ENCODE measurements at places on chromosomes 4 and X. TPM values are rescaled to one million over a fixed set of nuclear protein-coding genes. Genes with fewer than 3 reads are reported as not detected.

- DNase-seq: no peak
- H3K27ac ChIP-seq: no peak overlapping the region
- H3K4me1 ChIP-seq: no peaks in the 10 kb centered on the region
- H3K27me3 ChIP-seq: no peaks in the 10 kb centered on the region
- H3K36me3 ChIP-seq: no peaks in the 10 kb centered on the region
- H3K4me3 ChIP-seq: no peak overlapping the region
Observed at GRCh38 chr4:93174598-93174997, 654.0 kb upstream of the ATOH1 start.

- H3K27ac ChIP-seq: peak overlapping the region; percentile 87
- no peaks in the 10 kb centered on the region for H3K27me3 ChIP-seq
- H3K4me3 ChIP-seq: no peak overlapping the region
- DNase-seq: peak; percentile 84
Observed at GRCh38 chr4:40309250-40309774, 25.8 kb upstream of the CHRNA9 start.

GRCh38 chrX:73447311-73447794, 500 bp downstream of the CDX4 start:
- H3K36me3 ChIP-seq: no peaks in the 10 kb centered on the region
- DNase-seq: no peak
- H3K27ac ChIP-seq: no peak overlapping the region
- H3K4me1 ChIP-seq: no peaks in the 10 kb centered on the region

- H3K27me3 ChIP-seq: peaks cover 6% of the 10 kb centered on the region
- no peak overlapping the region for H3K27ac ChIP-seq
- H3K4me1 ChIP-seq: no peaks in the 10 kb centered on the region
- no peak overlapping the region for H3K4me3 ChIP-seq
- DNase-seq: no peak
- H3K36me3 ChIP-seq: no peaks in the 10 kb centered on the region
Observed at GRCh38 chr4:71689822-71690221, 94.1 kb downstream of the GC start.

DNA sequence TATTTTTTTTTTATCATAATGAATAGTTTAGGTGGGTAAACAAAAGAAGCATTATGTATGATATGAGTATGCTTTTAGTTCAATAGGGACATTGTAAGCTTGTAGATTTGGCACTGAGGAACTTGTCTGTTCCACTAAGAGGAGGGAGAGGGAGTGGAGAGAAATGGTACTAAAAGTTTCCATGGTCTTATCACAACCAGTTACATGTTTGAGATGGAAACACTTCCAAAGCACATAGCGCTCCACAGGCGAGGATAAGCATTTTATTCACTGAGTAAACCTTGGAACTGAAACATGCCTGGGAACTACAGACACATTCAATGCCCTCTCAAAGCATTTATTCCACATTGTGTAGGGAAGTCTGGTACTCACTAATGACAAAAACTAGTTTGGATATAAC, 15.5 kb downstream of the MYOZ2 start:
- no peaks in the 10 kb centered on the region for H3K27me3 ChIP-seq
- H3K4me3 ChIP-seq: no peak overlapping the region
- H3K27ac ChIP-seq: no peak overlapping the region
- no peaks in the 10 kb centered on the region for H3K36me3 ChIP-seq

- peak; percentile 75 for DNase-seq
- H3K27ac ChIP-seq: peak overlapping the region; percentile 83
- peaks cover 13% of the 10 kb centered on the region for H3K36me3 ChIP-seq
Observed at GRCh38 chrX:153924149-153924861, 1.8 kb downstream of the ARHGAP4 start.

DNA sequence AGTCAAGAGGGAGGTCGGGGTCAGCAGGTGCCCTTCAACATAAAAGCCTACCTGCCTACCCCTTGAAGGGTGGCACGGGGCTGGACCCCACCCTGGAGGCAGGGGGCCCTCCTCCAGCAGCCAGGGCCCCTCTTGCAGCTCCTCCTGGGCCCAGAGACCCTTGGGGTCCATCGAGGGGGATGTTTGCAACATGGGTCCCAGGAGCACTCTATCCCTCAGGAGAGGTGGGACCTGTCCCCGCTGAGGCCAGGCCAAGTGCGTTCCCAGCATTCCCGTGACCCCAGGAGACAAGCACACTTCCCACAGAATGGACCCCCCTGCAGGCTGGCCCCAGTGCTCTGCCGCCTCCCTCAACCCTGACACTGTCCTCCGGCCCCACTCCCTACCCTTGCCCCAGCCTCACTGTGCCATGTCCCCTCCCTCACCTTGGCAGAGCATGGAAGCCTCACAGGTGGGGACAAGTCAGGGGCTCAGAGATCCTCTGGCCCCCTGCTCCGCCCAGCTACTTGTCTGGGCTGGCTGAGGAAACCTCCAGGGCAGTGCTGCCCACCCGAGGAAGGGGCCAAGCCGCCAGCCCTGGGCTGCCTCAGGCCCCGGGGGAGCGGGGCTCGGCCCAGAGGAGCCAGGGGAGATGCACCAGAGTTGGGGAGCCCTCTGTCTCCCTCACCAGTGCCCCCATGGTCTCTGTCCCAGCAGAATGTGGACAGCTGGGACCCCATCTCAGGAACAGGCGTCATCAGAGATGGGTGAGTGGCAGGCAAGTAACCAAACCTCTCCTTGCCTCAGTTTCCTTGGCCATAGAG, 2.2 kb downstream of the MXD4 start:
- H3K27ac ChIP-seq: no peak overlapping the region
- H3K27me3 ChIP-seq: no peaks in the 10 kb centered on the region
- peaks cover 39% of the 10 kb centered on the region for H3K4me1 ChIP-seq

DNA sequence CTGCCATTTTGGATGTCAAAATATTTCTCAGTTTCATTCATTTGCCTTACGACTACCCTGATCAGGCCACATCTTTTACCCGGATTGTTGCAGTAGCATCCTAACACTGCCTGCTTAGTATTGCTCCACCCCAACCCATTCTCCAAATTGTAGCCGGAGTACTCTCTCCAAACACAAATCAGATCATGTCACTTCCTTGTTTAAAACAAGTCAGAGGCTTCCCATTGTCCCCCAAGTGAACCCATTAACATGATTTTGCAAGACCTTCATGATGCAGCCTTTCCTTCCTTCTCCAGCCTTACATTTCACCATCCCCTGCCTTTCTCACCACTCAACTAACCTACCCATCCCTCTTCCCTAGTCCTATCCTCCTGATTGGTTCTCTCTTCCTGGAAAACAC, 53.1 kb downstream of the FANCB start:
- H3K4me3 ChIP-seq: no peak overlapping the region
- no peak overlapping the region for H3K27ac ChIP-seq
- H3K36me3 ChIP-seq: no peaks in the 10 kb centered on the region

DNA sequence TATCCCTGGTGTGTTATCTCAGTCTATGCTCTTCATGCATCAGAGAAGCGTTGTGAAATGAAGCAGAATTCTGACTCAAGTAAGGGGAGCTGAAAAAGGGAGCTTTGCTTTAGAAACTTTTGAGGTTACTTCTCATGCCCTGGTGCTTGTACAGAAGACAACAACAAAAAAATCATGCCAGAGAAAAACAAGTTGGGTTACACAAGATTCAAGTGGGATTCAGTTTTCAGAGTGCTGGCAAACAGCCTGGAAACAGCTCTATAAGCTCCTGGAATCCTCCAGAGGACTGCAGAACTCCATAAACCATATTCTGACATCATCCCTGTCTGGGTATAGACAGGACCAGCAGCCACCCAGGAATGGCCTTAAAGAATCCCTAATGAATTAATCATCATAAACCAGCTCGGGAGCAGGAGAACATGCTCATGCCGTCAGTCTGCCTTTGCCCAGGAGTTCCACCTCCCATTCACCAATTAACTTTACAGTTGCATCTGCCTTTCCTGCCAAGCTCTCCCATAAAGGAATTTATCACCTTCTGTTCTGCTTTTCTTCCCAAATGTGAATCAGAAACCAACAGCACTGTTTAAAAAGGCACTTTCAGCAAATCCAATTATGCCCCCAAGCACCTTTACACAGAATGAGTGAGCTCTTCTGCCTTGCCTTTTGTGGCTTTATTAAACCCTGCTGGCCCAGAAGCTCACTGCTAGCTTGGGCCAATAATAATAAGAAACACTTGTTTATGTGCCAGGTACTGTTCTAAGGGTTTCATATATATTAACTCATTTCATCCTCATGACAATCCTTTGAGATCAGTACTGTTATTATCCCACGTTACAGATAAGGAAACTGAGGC, 54.5 kb upstream of the FBXW7 start:
- no peak overlapping the region for H3K27ac ChIP-seq
- no peak overlapping the region for H3K4me3 ChIP-seq
- H3K36me3 ChIP-seq: no peaks in the 10 kb centered on the region
- H3K4me1 ChIP-seq: no peaks in the 10 kb centered on the region
- H3K27me3 ChIP-seq: peaks cover 3% of the 10 kb centered on the region

GRCh38 chr4:139599594-139600374, 43.8 kb upstream of the SETD7 start:
- DNase-seq: no peak
- H3K27me3 ChIP-seq: no peaks in the 10 kb centered on the region
- H3K36me3 ChIP-seq: no peaks in the 10 kb centered on the region

DNA sequence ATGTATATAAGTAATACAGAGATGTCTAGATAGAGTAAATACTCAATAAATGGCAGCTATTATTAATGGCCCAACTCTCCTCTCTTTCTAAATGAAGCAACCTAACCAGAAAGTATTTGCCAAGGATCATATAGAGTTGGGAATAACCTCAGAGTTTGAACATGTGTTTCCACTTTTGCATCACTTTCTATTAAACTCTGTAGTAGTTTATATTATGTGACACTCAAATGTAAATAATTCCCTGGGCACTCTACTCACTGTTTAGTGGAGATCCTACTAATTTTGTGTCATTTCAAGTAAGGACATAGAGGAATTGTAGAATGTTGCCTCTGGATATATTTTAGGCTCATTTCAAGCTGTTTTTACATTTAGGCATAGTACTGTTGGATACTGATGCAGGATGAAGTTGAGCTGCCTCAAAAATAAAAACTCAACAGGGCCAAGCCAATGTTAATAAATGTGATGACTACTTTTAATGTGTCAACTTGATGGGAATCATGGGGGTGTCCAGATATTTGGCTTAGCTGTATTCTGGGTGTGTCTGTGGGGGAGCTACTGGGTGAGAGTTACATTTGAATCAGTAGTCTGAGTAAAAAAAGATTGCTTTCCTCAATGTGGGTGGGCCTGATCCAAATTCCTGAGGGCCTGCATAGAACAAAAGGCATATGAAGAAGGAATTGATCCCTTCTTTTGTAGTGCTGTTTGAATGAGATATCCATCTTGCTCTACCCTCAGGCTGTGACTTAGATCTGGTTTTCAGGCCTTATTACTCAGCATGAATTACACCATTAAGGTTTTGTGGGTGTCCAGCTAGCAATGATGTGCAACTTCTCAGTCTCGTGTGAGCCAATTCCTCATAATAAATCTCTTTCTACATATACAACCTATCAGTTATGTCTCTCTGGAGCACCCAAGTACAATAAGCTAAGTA, 1368.2 kb downstream of the STIM2 start:
- no peaks in the 10 kb centered on the region for H3K27me3 ChIP-seq
- no peaks in the 10 kb centered on the region for H3K36me3 ChIP-seq
- H3K4me3 ChIP-seq: no peak overlapping the region
- no peaks in the 10 kb centered on the region for H3K4me1 ChIP-seq
- no peak for DNase-seq
- no peak overlapping the region for H3K27ac ChIP-seq

- H3K4me1 ChIP-seq: no peaks in the 10 kb centered on the region
- no peaks in the 10 kb centered on the region for H3K27me3 ChIP-seq
- no peak overlapping the region for H3K27ac ChIP-seq
- no peak for DNase-seq
- no peaks in the 10 kb centered on the region for H3K36me3 ChIP-seq
- H3K4me3 ChIP-seq: no peak overlapping the region
Observed at GRCh38 chrX:17967888-17968287, 106.8 kb upstream of the RAI2 start.

- no peaks in the 10 kb centered on the region for H3K36me3 ChIP-seq
- no peaks in the 10 kb centered on the region for H3K27me3 ChIP-seq
- no peak overlapping the region for H3K27ac ChIP-seq
- no peak for DNase-seq
- H3K4me1 ChIP-seq: no peaks in the 10 kb centered on the region
- H3K4me3 ChIP-seq: no peak overlapping the region
Observed at GRCh38 chr4:124915073-124915472, 202.5 kb upstream of the ANKRD50 start.

DNA sequence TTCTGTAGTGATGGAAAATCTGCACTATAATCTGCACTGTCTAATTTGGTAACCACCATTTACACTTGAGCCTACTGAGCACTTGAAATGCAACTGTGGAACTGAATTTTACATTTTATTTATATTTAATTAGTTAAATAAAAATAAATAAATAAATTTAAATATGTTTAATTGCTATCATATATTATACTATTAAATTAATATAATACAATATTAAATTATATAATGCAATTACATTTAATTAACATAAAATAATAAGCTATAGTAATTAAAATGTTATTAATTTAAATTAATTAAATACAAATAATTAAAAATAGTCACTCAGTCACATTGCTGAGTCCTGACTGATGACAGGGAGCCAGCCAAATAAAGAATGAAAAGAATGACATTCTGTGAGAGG, 170.2 kb upstream of the F9 start:
- no peaks in the 10 kb centered on the region for H3K4me1 ChIP-seq
- no peak overlapping the region for H3K27ac ChIP-seq
- H3K36me3 ChIP-seq: no peaks in the 10 kb centered on the region
- no peaks in the 10 kb centered on the region for H3K27me3 ChIP-seq
- H3K4me3 ChIP-seq: no peak overlapping the region
- no peak for DNase-seq

DNA sequence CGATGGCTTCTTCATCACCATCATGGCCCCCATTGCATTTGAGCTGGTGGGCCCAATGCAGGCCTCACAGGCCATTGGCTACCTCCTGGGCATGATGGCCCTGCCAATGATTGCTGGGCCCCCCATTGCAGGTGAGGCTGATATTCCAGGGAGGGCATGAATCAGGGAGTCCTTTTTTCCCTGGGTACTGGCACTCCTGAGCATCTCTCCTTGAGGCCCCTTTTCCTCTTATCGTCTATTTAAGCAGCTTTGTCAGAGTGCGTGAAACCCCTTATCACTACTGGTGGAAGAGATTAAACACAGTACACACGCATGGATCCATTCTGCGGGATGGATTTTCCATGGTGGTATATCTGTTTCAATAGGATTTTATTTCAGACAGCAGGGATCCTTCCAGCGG, 85.1 kb downstream of the RLIM start:
- H3K27ac ChIP-seq: no peak overlapping the region
- no peak for DNase-seq
- H3K36me3 ChIP-seq: no peaks in the 10 kb centered on the region
- H3K4me3 ChIP-seq: no peak overlapping the region

Gene ARHGAP36
- total RNA-seq: not detected

Gene DCLK2
- not detected for total RNA-seq
